ENCODE measurements at places on chromosomes 12 and 14. TPM values are rescaled to one million over a fixed set of nuclear protein-coding genes. Genes with fewer than 3 reads are reported as not detected.

PELI2 gene
- 0.77 TPM for total RNA-seq

JDP2 gene
- total RNA-seq: 22.0 TPM

TRAF3 gene
- total RNA-seq: 27.4 TPM

CLEC4C gene
- not detected for total RNA-seq

KRT72 gene
- total RNA-seq: not detected

RDH16 gene
- total RNA-seq: 0.05 TPM

ERBB3 gene
- total RNA-seq: 2.0 TPM

ACSS3 gene
- total RNA-seq: not detected

LIN7A gene
- total RNA-seq: 0.38 TPM

KRT81 gene
- 3,731 TPM for total RNA-seq

CIDEB gene
- 0.47 TPM for total RNA-seq

VSX2 gene
- total RNA-seq: not detected

RIN3 gene
- 23.5 TPM for total RNA-seq

IL31 gene
- total RNA-seq: not detected

DNAH10 gene
- total RNA-seq: 0.36 TPM

FCF1 gene
- 51.8 TPM for total RNA-seq

NXPH4 gene
- 3.8 TPM for total RNA-seq

LBHD2 gene
- total RNA-seq: not detected

ZFYVE26 gene
- 6.5 TPM for total RNA-seq

CLEC4D gene
- not detected for total RNA-seq

TAS2R43 gene
- not detected for total RNA-seq

PGF gene
- 3.5 TPM for total RNA-seq

RPGRIP1 gene
- 0.37 TPM for total RNA-seq

NOXRED1 gene
- not detected for total RNA-seq

CPM gene
- total RNA-seq: 7.7 TPM

C14orf39 gene
- not detected for total RNA-seq

TMEM52B gene
- total RNA-seq: 0.23 TPM

MAP1LC3B2 gene
- total RNA-seq: 1.6 TPM

CYP46A1 gene
- total RNA-seq: 0.14 TPM

PTCSC3 gene
- not detected for total RNA-seq

PTPRO gene
- total RNA-seq: not detected

EML1 gene
- 40.3 TPM for total RNA-seq

ABCC9 gene
- 0.01 TPM for total RNA-seq

GPR68 gene
- total RNA-seq: 0.07 TPM

MOAP1 gene
- total RNA-seq: 15.5 TPM

HELB gene
- 1.7 TPM for total RNA-seq

NRXN3 gene
- 1.2 TPM for total RNA-seq

GSG1 gene
- 0.21 TPM for total RNA-seq

NPFF gene
- total RNA-seq: not detected

HPD gene
- 1.3 TPM for total RNA-seq

DAO gene
- total RNA-seq: not detected

ADAM21 gene
- not detected for total RNA-seq

MYO1H gene
- total RNA-seq: not detected

C3AR1 gene
- total RNA-seq: not detected

SPIC gene
- total RNA-seq: not detected

IL22 gene
- total RNA-seq: not detected

ETFBKMT gene
- 0.92 TPM for total RNA-seq

Data from A549 treated with CpdA at 1 μM for 4 hours (cell line).